T-helper 2 cell (primary cell): ENCODE measurements at places on chromosomes 2 and 18.

GRCh38 chr2:45844796-45845457 lies 193.5 kb downstream of the PRKCE start:
- no peak for DNase-seq

DNA sequence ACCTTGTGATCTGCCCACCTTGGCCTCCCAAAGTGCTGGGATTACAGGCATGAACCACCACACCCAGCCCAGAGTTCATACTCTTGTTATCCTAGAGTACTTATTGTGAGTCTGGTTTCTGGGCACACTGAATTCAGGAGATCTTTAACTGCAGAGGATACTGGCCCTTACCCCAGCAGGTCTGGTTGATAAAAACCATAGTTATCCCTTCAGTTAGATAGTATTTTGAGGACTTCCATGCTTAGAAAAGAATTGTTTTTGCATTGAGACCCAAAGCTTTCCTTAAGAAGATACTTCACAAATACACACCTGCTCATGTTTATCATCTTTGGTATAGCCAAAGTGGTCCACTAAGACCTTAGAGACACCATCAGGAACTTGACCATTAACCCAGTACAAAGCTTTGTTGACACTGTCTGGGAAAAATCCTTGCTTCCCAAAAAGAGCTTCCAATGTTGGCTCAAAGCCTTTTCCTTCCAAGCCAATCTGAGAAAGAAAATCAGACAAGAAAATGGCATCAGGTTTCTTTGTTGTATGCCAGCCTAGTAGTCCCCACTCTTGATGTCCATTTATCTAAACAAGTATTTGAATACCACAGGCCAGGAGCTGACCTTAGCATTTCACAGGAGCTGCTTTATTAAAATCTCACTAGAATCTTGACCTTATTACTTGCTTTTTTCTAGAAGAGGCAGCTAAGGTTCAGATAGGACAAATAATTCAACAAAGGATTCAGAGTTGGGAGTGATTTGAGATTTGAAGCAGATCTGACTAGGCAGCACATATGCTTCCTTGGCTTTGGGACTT lies 17.2 kb downstream of the APOB start:
- no peak for DNase-seq

- no peak for DNase-seq
Observed at GRCh38 chr2:164681009-164681408, 59.7 kb upstream of the GRB14 start.

DNA sequence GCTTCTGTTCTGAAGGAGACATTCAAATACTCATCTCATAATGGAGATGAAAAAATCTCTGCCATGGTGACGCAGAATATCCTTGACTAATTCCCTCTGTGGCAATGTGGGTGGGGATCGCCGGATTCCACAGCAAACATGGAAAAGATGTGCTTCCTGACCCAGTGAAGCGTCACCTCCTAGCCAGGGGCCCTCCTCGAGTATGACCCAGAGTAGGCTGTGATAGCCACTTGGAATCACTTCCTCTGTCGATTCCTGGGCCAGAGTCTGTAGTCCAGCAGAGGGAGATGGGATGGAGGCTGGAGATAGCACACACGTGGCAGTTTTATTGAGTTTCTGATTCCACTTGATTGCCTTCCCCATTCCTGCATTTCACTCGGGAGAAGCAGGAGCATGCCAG lies 36.8 kb downstream of the DRC1 start:
- DNase-seq: no peak

- no peak for DNase-seq
Observed at GRCh38 chr2:197879812-197880408, 75.5 kb downstream of the PLCL1 start.

- DNase-seq: no peak
Observed at GRCh38 chr18:56035546-56035945, 447.6 kb upstream of the TCF4 start.

DNA sequence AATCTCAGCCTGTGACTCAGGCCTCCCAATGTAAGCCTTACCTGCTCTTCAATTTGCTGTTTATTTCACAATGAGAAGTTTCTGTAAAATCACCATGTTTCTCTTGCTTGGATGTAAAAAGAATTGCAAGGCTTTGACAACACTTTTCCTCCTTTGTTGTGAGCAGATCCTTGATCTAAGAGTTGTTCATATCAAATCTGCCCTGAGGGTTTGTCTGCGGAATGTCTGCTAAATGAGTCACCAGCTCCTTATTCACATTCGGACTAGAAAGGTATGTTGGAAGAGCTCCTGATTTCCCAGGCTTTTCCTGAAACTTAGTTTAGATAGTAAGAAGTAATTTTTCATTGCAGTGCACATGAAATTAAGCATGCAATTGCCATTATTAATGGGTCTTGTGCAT lies 268.2 kb upstream of the TCF4 start:
- no peak for DNase-seq

DNA sequence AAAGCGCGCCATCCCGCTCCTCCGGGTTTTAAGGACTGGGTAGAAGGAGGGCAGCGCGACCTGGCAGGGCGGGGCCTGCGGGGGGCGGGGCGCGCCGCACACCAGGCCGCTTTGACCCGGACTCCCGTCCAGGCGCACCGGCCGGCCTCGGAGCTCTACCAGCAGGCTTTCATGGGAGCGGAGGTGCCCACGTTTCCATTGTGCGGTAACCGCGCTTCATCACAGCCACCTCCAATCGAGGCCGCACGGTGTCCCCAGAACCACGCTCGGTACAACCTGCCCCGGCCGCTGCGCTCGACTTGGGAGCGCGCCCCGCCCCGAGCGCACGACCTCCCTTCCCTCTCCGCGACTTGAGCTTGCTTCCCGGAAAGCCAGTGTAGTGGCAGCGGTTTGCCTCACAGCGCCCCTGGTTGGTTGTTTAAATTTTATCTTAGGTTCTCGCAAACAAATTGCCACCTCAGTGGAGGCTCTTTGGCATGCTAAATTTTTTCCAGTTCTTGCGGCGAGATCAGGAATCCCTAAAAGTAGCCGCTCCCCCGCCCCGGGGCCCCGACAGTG lies 280 bp upstream of the CYP1B1 start:
- peak; percentile 86 for DNase-seq

DNA sequence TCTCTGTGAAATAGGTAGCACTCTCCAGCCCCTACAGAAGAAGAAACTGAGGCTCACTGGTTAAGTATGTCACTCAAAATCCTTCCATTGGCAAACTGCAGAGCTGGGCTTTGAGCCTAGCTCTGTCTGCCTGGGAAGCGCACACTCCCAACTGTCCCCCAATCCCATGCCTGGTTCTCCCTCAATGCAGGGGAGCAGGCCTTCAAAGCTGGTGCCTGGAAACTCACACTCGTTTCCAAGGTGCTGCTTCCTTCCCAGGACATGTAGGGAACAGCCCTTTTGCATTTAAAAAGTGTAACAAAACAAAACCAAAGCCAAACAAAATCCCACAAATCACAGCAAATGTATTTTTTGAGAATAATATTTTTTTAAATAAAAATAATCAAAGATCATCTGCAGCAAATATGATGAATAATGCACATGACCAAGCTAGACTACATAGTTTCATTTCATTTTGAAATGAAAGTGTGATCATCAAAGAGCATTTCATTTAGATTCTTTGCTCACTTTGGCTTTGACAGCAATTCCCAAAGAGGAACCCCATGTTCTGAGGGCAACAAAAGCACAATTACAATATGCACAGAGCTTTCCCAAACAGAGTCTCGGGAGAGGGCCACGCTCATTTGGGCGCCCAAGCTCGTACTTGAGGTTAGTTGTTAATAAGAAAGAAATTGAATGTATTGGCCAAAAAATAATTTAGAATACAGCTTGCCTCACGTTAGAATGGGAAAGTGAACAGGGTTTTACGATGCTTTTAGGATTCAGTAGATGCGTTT lies 96.7 kb upstream of the ACKR3 start:
- DNase-seq: no peak

DNA sequence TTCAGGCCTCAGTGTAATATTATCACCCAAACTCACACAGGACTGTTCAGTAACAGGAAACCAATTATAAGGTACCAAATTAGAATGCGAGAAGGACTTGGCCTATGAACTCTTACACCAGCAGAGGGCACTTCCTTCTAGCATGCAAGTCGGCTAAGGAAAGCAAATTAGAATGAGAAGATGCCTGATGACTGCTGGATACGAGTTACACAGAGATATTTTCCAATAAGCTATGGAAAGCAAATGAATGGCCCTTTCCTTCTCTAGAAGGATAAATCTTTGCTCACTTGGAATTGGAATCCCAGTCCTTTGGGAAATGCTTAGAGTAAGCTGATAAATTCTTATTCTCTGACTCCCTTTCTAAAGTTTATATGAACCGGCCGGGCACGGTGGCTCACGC lies 109.8 kb downstream of the AP1S3 start:
- DNase-seq: peak; percentile 31

GRCh38 chr18:79781331-79781941 lies 16.3 kb upstream of the KCNG2 start:
- no peak for DNase-seq

- DNase-seq: no peak
Observed at GRCh38 chr2:190655113-190655512, 6.2 kb downstream of the NAB1 start.

DNA sequence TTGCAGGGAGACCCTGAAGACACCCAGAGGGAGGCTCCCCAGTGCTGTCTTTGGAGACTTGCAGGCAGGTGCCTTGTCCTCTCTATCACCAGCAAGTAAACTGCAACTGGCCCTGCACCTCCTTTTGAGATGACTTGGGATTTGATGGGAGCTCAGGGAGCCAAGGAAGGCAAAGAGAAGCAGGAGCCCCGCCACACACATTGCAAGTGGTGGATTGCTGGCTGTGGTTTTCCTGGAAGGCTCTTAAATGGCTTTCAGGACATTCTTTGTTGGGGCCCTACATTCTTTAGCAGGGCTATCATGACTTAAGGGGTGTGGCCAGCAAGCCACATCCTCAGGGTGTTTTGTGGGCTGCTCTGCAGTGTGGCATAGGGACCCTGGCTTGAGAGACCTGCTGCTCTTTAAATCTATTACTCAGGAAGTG lies 39.9 kb upstream of the CDC42EP3 start:
- peak; percentile 31 for DNase-seq

DNA sequence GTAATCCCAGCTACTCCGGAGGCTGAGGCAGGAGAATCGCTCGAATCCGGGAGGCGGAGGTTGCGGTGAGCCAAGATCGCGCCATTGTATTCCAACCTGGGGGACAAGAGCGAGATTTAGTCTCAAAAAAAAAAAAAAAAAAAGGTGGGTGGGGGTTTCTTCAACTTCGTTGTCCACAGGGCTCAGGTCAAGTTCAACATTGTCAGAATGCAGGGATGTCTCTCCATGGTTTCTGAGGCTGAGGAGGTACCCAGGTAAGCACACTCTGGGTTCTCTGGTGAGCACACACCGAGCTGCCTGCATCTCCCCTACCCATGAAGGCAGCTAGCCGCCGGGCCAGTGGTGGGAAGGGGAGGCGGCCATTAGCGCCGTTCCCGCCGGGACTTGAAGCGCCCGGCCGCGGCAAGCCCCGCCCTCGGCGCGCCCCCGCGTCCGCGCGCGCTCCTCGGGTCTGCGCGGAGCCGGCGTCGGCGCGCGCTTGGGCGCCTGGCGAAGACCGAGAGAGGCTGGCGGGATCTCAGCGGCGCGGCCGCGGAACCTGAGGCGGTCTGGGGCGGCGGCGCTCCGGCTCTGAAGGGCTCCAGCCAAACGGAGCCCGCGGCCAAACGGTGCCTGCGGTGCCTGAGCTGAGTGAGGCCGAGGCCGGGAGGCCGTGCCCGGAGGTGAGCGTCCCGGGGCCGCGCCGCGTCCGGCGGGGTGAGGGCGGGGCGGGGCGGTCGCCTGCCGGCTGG lies at the start of gene UBXN2A:
UBXN2A (plus strand) TSS at position 477 of the 731 bp plus-strand sequence. CDS start 17,852 bp downstream, outside the sequence.
- peak; percentile 91 for DNase-seq

DNA sequence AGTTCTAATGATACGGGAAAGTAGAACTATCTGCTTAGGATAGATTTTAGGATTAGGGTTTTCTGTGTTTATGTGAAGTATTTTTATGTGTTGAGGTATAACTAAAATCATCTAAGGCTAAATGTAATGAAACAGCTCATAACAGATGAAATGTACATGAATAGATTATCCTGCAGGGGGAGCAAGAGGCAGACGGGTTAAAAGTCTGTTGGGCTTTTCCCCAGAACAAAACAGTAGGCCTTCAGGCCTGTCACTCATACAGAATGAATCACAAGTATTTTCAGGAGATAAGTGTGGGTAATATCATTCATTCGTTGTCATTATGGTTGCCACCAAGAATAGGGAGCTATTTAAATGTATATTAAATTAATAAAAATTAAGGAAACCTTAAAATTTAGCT lies 107.9 kb upstream of the IL1R2 start:
- DNase-seq: no peak

DNA sequence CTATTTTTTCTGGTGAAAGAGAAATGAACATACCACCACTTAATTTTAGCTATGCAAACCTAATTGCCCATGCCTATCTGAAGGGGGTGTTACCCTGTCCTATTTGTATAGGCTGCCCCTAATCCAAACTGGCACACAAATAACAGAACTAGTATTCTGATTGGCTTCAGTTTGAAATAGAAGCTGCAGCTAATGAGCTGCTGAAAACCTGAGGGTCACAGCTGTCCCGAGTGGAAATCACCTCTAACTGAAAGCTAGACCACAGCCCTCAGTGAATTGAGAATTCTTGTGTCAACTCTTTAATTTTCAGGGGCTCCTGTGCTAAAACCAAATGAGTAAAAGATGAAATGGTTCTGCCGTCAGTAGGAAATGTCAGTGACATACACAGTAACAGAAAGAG lies 28.7 kb downstream of the CCDC141 start:
- no peak for DNase-seq

DNA sequence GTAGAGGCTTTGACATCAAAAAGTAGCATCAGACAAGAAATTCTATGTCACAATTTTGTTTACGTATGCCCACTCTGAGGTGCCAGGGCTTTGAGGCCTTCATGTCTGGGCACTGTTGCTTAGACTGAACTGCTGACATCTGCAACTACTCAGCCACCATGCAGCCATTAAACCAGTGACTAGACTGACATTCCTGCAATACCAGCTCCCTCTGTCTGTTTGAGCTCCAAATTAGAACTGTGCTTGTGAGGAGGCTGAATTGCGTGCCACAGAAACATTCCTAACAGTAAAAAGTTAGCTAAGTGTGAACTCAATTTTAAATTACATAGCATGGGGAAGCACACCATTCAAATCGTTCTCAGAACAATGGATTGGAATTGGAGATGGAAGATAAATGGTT lies 163.2 kb downstream of the INSIG2 start:
- no peak for DNase-seq

GRCh38 chr2:227188292-227188691 lies 23.9 kb downstream of the COL4A3 start:
- DNase-seq: no peak

GRCh38 chr18:2920027-2920426 lies 73.2 kb downstream of the EMILIN2 start:
- no peak for DNase-seq
